Substantia nigra (tissue), 51 donors: ENCODE measurements at places on chromosomes 6 and 20.

DNA sequence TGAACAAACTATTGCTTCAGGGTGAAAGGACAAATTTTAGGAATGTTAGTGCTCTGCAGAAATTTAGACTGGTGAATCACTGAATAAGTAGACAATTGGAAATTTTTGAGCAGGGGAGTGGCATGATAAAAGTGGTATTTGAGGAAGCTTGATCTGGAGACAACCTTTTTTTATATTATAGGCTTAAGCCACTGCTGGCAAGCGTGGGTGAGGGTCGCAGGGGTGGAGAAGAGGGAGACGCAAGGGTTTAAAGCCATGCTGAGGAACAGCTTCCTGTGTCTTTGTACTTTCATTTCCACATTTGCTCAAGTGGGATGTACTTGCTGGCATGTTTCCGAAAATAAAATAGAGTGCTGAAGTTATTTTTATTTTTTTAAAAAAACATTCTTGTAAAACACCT lies 23.7 kb downstream of the NCOA7 start:
- no peak for DNase-seq

DNA sequence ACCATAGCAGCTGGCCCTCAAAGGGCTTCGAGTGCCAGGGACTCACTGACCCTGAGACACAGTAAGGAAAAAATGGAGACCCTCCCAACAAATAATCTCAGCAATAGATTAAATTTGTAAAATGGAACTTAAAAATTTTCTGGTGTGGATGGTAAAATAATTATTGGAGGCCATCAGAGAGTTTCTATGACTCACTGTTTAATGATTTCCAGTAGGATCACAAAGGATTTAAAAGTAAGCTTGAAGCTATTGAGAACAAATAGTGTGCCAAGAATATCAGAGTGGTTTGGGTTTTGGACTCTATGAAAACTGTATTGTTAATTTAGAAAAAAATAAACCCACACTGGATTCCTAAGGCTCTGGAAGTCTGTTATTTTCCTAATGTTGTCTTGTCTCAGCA lies 115.2 kb upstream of the AKIRIN2 start:
- DNase-seq: no peak

DNA sequence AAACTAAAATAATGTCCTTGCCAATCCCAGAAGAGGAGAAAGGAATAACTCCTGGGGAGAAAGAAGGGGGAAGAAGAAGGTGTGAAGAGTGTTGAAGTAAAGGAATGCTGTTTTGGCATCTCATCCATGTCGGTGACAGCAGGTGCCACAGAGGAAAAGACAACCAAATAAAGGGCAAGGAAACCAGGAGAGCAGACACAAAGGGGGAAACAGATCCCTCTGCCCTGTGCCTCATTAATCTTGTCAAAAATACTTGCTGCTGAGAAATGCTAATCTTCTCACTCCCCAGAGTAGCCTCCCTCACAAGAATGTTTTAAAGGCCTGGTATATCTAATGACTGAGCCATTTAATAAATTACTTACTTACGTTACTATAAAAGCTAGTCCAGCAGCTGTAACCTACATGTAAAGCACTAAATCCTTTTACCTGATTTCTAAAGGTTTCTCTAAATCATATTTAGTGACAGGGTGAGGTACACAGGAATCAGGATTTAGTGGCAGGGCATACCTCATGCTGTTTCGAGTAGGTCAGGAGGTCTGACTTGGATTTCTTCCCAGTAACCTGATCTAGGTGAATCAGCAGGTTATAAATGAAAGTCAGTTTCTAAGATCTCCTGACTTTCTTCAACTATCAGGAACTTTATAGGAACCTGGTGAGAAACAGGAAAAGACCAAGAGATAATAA lies 377.1 kb downstream of the CENPW start:
- DNase-seq: no peak

- no peak for DNase-seq
These were observed 135.6 kb downstream of the TFAP2C start for GRCh38 chr20:56764671-56765070.

- no peak for DNase-seq
These were observed 111.7 kb downstream of the PREX1 start for GRCh38 chr20:48716086-48716485.

DNA sequence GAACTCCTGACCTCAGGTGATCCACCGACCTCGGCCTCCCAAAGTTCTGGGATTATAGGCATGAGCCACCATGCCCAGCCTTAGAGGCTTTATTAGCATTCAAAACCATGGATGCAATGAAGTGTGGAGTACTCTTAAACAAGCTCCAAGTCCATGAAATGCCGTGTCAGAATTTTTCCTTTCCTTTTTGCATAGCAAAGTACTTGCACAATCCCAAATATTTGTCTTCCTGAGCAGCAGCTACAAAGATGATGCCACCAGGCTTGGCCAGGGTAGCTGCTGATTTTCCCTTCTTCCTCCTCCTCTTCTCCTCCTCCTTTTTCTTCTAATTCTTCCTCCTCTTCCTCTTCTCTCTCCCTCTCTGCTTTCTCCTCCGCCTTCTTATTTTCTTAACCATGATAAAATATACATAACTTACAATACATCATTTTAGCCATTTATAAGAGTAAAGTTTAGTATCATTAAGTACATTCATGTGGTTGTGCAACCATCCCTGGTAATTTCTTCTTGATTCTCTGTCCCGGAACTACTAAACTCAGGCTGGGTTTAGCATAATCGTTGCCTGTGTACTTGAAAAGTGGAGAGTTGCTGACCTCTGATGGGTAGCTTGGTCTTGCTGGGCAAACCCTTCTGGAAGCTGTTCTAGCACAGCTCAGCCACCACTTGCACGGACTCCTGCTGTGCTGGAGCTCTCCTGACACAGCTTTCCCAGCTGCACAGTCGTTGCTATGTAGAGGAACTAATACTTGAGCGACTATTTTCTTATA lies 20.3 kb downstream of the MUCL3 start:
- no peak for DNase-seq

DNA sequence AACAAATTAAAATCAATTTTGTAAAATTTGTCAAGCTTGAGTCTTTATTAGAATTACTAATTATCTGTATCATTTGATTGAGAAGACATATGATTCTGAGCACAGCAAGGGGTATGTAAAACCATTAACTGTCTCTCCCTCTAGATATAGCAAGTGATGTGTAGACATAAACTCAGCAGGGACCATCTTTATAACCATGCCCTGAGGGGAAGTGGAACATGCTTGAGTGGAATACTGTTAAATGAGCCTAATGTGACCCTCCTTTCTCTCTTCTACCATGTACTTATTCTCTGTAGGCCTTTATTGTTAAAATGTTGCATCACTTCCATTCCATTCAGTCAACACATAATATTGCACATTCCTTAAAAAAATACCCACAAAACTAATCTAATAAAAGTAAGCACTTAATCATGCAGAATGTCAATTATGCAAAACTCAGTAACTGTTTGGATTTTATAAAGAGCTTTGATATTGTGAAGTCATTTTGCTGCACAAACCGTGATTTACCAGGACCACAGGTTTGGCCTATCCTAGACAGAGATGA lies 896.6 kb upstream of the MANEA start:
- no peak for DNase-seq

- DNase-seq: no peak
These were observed 76.8 kb downstream of the TTLL2 start for GRCh38 chr6:167401525-167402194.

DNA sequence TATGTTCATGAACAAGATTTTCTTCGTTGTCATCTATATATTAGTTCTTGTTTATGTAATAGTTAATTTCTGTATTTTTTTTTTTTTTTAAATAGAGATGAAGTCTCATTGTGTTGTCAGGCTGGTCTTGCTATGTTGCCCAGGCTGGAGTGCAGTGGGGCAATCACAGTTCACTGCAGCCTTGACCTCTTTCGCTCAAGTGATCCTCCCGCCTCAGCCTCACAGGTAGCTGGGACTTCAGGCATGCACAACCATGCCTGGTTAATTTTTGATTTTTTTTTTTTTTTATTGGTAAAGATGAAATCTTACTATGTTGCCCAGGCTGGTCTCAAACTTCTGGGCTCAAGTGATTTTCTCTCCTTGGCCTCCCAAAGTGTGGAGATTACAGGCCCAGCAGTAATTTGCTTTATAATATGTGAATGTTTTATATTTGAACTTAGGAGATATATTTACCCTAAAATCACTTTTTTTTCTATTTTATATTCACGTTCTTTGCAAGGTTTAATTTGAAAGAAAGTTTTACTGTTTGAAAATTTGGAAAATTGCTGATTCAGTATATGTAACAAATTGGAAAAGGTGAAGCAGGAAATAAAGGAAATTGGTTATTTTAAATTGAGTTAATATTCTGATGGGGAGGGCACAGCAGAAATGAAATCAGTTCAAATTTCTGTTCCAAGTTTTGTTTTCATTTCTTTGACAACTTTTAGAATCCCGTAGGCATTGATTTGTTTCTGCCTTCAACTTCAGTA lies 56.2 kb downstream of the ZFAND3 start:
- DNase-seq: no peak

GRCh38 chr6:19298421-19298820 lies 538.7 kb upstream of the ID4 start:
- no peak for DNase-seq

DNA sequence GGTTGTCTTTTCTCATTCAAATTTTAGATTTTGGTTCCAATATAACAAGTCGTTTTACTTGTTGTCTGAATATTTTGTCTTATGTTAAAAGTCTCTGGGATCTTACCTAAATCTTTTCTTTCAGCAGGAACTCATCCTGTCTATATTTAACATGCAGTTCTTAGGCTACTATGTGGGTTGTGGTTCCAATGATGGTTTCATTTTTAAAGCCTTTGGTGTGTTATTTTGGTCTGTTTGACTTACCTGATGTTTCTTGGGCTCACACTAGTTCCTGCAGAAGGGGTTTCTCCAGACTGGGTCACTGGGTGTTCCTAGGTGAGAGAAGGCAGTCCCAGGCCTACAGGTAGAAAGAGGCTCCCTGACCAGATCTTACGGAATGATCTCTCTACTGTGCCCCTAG lies 17.4 kb downstream of the PRL start:
- no peak for DNase-seq

DNA sequence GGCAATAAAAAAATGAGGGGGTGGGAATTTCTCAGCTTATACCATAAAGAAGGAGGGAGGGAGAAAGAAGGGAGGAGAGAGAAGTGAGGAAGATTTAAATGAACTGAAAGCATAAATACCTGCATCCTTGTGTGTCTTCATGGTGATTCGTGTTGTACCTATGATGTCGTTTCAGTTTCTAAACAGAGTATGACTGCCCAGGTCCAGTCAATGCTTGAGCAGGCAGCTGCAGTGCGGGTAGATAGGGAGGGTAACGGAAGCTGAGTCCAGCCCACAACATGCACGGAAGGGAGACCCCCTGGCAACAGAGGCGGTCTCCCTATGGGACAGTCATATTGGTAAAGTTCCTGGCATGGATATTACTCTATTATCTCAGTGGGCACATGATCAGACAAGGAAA lies 184.5 kb downstream of the KIF16B start:
- DNase-seq: no peak

DNA sequence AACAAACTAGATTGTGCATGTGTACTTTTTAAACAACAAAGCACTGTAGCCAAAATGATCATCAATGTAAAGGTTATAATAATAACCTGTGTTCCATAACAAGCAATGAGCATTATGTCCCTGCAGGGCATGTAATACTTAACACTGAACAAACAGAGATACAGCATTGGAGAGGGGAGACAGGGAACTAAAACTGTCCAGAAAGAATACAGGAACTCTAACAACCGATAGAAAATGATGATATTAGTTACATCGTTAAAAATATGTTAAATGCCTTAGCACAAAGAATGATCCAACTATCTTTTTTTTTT lies 80.5 kb downstream of the COL9A1 start:
- no peak for DNase-seq

- no peak for DNase-seq
These were observed 474.0 kb downstream of the TFAP2B start for GRCh38 chr6:51292659-51293058.

- no peak for DNase-seq
These were observed 15.5 kb upstream of the CCND3 start for GRCh38 chr6:41957117-41957516.

- DNase-seq: no peak
These were observed 63.2 kb upstream of the BEND6 start for GRCh38 chr6:56891754-56892153.

DNA sequence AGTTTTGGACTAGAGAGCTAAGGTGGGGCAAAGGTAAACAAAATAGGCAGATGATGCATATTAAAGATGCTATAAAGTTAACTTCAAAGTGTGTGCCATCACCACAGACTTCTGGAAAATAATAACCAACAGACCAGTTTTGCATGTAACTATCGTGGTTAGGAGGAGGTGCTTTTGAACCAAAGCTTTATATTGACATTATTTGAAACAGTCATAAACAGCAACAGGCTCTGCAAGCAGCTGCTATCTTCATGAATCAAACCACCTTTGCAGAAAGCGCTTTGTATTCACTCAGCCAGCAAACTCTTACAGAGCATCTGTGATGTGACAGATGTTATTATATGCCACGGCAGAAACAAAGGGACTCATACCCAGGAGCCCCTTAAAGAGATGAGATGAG lies 81.9 kb downstream of the CRYBG1 start:
- DNase-seq: no peak

- DNase-seq: no peak
These were observed 249.7 kb downstream of the TMEM242 start for GRCh38 chr6:157073596-157073995.

GRCh38 chr6:111759836-111760785 lies 113.1 kb downstream of the FYN start:
- no peak for DNase-seq

GRCh38 chr20:64143018-64143801 lies 21.0 kb upstream of the MYT1 start:
- DNase-seq: no peak

- DNase-seq: no peak
These were observed 862 bp upstream of the TFAP2C start for GRCh38 chr20:56628015-56628872.

DNA sequence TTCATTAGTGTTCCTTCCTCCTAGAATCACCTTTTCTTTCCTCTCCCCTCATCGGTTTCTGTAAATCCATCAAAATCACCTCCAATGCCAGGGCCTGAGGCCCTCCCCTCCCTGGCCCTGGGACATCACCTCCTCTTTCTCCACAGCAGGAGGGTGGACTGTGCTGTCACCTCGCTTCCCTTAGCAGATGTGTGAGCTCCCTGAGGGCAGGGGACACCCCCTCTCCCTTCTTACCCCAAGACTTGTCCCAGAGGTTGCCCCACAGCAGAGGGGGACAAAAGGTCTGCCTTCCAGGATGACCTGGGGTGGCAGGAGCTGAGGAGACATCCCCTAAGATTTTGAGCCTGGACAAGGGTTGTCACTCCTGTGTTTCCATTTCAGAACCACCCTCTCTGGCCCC lies 5.9 kb downstream of the ULBP1 start:
- DNase-seq: no peak

- DNase-seq: no peak
These were observed 849.9 kb upstream of the EPHA7 start for GRCh38 chr6:94269256-94269655.

DNA sequence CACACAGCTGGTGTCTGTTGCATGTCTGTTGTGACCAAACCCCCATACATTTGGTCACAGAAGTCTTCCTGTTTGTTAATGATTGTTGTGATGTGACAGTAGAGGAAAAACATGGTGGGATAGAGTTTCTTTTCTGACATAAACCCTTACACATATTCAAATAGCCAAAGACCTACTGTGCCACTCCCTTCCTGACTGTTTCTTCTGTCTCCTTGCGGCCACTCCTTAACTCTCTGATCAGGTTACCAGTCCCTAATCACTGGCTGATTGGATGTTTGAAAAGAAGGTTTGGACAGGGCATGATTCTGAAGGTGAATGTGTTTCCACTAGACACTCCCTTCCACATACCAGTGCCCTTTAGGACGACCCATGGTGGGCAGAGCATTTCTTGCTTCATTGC lies 101.2 kb downstream of the SCP2D1 start:
- no peak for DNase-seq
